ENCODE measurements at places on chromosomes 2 and 18. TPM values are rescaled to one million over a fixed set of nuclear protein-coding genes. Genes with fewer than 3 reads are reported as not detected.

GRCh38 chr18:10518595-10519255 lies 7.1 kb upstream of the NAPG start:
- DNase-seq: no peak
- H3K27me3 ChIP-seq: no peaks in the 10 kb centered on the region
- H3K27ac ChIP-seq: no peak overlapping the region
- no peak overlapping the region for H3K4me3 ChIP-seq
- H3K4me1 ChIP-seq: peaks cover 52% of the 10 kb centered on the region

DNA sequence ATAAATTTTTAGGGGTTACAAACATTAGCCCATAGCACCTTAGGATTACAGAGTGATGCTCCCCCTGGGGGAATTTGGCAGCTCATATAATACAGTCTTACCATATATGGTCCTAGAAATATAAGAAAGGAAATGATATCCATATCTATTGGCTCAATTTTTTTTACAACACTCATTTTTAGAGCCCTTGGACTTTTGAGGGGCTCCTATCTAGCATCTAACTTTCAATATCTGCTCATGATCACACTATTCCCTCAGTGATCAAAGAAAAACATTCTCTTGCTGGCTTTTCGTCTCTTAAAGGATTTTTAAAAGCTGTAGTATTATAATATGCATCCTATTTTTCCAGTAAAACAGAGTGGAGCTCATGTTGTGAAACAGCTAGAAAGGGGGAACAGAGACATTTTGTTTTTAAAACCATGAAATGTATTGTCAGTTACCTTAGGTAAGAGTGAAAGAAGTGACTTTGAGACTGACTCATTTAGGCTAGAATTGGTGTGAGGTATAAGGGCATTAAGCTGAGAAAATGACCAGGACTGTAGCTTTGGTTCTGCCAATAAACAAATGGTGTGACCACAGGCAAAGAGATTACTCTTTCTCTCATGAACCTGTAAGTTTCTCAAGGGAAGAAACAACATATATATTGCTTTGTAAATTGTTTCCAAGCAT lies 65.8 kb downstream of the ALPK2 start:
- no peaks in the 10 kb centered on the region for H3K27me3 ChIP-seq
- no peak overlapping the region for H3K4me3 ChIP-seq
- no peaks in the 10 kb centered on the region for H3K4me1 ChIP-seq
- DNase-seq: no peak

- DNase-seq: no peak
- H3K36me3 ChIP-seq: no peaks in the 10 kb centered on the region
Observed at GRCh38 chr2:131035112-131035825, 58.0 kb downstream of the FAM168B start.

COL4A4 gene
- total RNA-seq: 34.0 TPM

DNA sequence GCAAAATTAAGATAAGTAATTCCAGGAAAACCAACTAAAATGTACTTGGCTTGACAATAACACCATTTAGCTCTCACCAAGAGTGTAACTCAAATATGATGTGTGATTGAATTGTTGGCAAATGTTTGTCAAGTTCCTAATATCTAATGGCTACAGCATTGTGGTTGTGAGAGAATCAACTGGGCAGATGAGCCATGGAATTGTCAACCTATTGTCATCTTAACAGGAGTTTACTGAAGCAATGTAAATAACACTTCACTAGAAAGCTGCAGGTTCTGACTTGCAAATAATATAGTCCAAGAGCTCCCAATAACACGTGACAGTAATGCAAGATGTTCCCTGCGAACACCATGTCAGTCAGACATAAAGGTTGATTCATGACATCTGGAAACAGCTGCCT lies 495.2 kb upstream of the MEIS1 start:
- no peak overlapping the region for H3K27ac ChIP-seq
- no peaks in the 10 kb centered on the region for H3K36me3 ChIP-seq
- no peak for DNase-seq
- H3K4me1 ChIP-seq: peaks cover 2% of the 10 kb centered on the region
- H3K4me3 ChIP-seq: no peak overlapping the region

GRCh38 chr2:95025406-95026319 lies at the start of gene MAL:
Gene MAL, plus strand, starts transcription at chr2:95025708. Its CDS starts 85 bp downstream, at chr2:95025793.
- H3K4me1 ChIP-seq: peaks cover 17% of the 10 kb centered on the region
- no peaks in the 10 kb centered on the region for H3K36me3 ChIP-seq
- peak within 1 kb of the TSS; percentile 56 for H3K4me3 ChIP-seq
- H3K27me3 ChIP-seq: no peaks in the 10 kb centered on the region
- no peak within 1 kb of the TSS for H3K27ac ChIP-seq

GRCh38 chr2:66433945-66434678 lies 813 bp upstream of the MEIS1 start:
- H3K27me3 ChIP-seq: no peaks in the 10 kb centered on the region
- H3K4me3 ChIP-seq: peak overlapping the region; percentile 75
- no peaks in the 10 kb centered on the region for H3K4me1 ChIP-seq
- H3K27ac ChIP-seq: peak overlapping the region; percentile 99

DNA sequence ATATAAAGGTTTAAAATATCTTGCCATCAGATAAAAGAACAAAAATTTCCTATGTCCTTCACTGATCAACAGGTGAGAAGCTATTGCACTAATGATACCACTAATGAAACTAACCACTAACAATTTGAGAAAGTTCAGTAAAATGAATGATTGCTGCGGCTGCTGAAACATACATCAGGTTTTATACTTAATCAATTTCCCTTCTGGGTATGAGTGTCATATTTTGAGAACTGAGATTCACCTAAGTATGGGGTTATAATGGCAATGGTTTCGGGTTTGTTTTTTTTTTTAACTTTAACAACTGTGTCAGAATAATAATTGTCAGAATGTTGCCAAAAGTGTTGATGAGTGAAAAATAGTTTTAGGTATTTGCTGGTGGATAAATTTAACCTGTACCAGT lies 151.3 kb upstream of the SLC39A10 start:
- H3K4me1 ChIP-seq: no peaks in the 10 kb centered on the region
- no peak overlapping the region for H3K27ac ChIP-seq
- H3K36me3 ChIP-seq: no peaks in the 10 kb centered on the region
- H3K4me3 ChIP-seq: no peak overlapping the region
- no peak for DNase-seq

GRCh38 chr2:100546469-100546868 lies 16.3 kb upstream of the PDCL3 start:
- no peaks in the 10 kb centered on the region for H3K36me3 ChIP-seq
- no peak for DNase-seq
- no peak overlapping the region for H3K4me3 ChIP-seq
- H3K27me3 ChIP-seq: no peaks in the 10 kb centered on the region

DNA sequence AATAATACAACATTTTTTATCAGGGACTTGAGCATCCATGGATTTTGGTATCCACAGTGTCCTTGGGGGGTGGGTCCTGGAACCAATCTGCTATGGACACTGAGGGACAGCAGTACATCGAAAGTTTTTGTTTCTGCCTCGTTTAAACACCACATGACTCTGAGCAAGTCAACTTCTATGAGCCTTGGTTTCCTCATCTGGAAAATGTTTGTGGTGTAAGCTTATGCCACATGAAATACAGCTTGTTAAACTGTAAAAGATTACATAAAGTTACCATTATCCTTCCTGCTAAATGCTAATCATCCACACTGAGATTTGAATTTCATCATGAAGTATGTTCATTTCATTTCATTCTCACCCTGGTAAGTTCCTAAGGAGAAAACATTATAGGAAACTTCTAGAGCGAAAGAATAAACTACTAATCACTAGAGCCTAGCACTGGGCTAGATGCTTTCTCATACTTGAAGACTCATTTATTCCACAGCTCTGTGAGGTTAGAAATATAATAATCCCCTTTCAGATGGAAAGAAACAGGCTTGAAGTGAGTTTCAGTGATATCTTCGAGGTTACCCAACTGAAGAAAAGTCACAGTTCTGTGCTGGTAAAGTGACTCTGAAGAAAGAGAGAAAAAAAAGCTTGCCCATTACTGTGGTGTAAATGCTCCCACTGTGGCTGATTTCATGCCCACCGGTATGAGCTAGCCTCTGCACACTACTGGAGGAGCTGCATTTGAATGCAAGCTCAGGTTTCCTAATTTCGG lies 29.2 kb downstream of the MCFD2 start:
- no peak overlapping the region for H3K27ac ChIP-seq
- H3K27me3 ChIP-seq: no peaks in the 10 kb centered on the region

GRCh38 chr2:23776021-23776420 lies 150.9 kb downstream of the ATAD2B start:
- no peak overlapping the region for H3K4me3 ChIP-seq
- no peaks in the 10 kb centered on the region for H3K27me3 ChIP-seq
- no peak overlapping the region for H3K27ac ChIP-seq
- H3K36me3 ChIP-seq: peaks cover 6% of the 10 kb centered on the region
- H3K4me1 ChIP-seq: no peaks in the 10 kb centered on the region

DNA sequence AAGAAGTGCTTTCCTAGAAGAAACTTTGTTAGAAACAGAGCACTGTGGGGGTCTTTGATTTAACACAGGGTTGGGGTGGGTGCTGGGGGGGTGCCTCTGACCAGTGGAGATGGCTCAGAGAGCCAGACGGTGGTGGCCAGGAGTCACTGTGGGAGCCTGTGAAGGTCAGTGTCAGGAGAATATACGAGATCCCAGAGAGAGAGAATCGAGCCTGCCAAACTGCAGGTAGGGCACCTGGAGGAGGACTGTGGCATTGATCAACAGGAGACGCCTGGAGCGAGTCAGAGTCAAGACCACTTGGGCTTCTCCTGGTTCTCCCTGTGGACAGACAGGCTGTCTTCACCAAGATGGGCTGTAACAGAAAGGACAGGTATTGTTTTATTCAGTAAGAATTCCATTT lies 136.5 kb upstream of the TWIST2 start:
- no peak overlapping the region for H3K4me3 ChIP-seq
- no peaks in the 10 kb centered on the region for H3K36me3 ChIP-seq
- H3K27me3 ChIP-seq: no peaks in the 10 kb centered on the region
- H3K27ac ChIP-seq: no peak overlapping the region
- no peak for DNase-seq

EPB41L3 gene
- 77.2 TPM for total RNA-seq

ASXL3 gene
- 7.3 TPM for total RNA-seq

AP1S3 gene
- total RNA-seq: 3.0 TPM

Measured in thoracic aorta (tissue), 2 donors.